Prostate gland (tissue), 2 donors: ENCODE measurements at places on chromosomes 3 and 15. TPM values are rescaled to one million over a fixed set of nuclear protein-coding genes. Genes with fewer than 3 reads are reported as not detected.

DNA sequence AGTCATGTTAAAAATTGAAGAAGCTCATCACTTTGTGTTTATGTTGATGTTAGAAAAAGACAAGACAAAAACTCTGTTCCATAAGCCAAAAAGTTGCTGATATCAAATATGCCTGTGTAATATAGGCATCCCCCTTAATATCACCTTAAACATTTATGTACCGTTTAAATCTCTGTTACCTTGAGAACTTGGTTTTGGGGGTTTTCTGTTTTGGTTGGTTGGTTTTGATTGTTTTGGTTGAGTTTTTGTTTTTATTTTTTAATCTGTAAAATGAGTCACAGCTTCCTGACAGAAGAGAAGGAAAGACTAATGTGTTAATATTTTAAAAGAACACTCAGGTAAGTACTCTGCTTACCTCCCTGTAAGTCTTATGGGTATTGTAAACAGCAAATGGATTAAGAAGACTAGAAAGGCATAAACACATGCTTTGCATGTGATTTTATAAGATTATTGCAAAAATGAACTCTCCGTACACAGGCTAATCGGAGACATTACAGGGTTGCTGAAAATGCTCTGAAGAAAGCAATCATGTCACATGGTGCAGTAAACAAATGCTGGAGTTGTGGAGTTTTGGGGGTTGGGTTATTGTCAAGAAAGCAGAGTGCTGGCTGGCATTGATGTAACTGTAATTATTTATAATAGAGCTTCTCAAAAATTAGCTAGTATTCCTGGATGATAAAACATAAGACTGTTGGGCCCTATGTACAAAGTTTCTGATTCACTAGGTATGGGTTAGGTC lies 69.5 kb upstream of the MBNL1 start:
- no peak overlapping the region for H3K4me3 ChIP-seq
- DNase-seq = no peak
- H3K36me3 ChIP-seq = no peaks in the 10 kb centered on the region
- H3K27me3 ChIP-seq = no peaks in the 10 kb centered on the region
- peak overlapping the region; percentile 52 for H3K27ac ChIP-seq

DNA sequence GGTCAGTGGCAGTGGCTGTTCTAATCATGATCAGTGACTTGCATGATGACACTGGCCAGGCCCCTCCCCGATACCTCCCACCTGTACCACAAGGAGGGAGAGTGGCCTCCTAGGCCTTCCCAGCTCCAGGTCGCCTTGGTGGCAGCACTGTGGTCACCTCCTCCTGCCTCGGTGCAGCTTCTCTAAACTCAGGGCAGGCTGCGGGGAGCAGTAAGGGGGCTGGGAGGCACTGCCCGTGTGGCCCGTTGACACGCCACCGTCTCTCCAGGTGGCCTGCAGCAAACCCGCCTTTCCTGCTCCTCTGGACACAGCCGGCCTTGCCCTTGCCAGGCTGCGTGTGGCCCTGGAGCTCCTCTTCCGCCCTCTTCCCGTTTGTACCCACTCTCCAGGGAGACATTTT lies 184.1 kb downstream of the XXYLT1 start:
- H3K36me3 ChIP-seq = no peaks in the 10 kb centered on the region
- DNase-seq = no peak
- H3K27me3 ChIP-seq = no peaks in the 10 kb centered on the region
- no peaks in the 10 kb centered on the region for H3K4me1 ChIP-seq
- H3K4me3 ChIP-seq = no peak overlapping the region

DNA sequence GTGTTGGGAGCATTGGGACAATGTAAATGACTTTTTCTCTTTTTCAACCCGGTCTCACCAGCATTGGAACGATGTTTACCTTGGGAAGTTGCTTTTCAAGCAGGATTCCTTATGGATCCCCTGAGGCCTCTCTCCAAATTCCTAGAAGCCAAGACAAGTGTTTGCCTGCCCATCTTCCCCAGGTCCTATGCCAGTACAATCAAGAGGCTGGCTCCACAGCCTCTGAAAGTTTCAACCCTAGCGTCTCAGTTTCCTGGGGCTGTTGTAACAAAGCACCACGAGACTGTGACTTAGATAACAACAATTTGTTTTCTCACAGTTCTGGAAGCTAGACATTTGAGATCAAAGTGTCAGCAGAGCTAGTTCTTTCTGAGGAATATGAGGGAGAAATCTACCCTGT lies 347.2 kb upstream of the UMPS start:
- H3K4me3 ChIP-seq = no peak overlapping the region
- no peak overlapping the region for H3K27ac ChIP-seq
- H3K36me3 ChIP-seq = no peaks in the 10 kb centered on the region
- no peaks in the 10 kb centered on the region for H3K4me1 ChIP-seq

DNA sequence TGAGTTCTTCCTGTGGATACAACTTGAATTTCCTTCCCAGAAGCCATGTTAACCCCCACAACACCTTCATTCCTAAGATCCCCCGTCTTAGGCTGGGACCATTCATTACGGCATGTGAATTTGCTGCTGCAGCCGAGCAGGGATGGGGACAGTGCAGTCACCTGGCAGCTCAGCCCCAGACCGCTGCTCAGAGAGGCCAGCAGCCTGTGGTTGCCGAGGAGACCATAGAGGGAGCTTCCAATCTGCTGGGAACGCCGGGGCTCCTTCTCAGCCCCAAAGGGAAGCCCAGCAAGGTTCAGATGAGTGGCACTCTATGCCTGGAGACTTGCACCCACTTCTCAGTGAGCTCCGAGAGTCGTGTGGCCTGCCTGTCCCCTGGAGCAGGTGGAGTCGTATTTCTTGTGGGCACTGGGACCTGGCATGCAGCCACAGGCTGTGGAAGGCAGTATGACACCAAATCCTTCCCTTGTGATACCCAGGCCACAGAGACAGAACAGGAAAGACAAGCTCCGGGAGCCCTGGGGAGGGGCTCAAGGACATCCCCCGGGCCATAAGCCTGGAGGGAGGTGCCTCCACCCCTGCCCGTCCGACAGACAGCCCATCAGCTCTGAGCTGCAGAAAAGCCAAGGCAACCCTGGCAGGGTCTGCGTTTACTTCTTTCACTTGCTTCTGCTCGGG lies 167.3 kb downstream of the FAM43A start:
- DNase-seq = peak; percentile 74
- H3K4me1 ChIP-seq = peaks cover 16% of the 10 kb centered on the region
- no peak overlapping the region for H3K4me3 ChIP-seq
- no peaks in the 10 kb centered on the region for H3K36me3 ChIP-seq

SV2B gene
- 2.3 TPM for total RNA-seq

GRCh38 chr15:41429003-41429890 lies 12.4 kb downstream of the RTF1 start:
- H3K27me3 ChIP-seq = no peaks in the 10 kb centered on the region
- H3K36me3 ChIP-seq = no peaks in the 10 kb centered on the region
- no peak overlapping the region for H3K4me3 ChIP-seq
- no peak overlapping the region for H3K27ac ChIP-seq
- H3K4me1 ChIP-seq = no peaks in the 10 kb centered on the region
- DNase-seq = no peak
